NCI-H2029 (cell line): ENCODE measurements at places on chromosomes 16 and 17.

- DNase-seq, result no peak
Measured at GRCh38 chr16:88854306-88855111, 2.2 kb downstream of the GALNS start.

- no peak for DNase-seq
Measured at GRCh38 chr16:81442220-81442915, 2.2 kb upstream of the CMIP start.

- no peak for DNase-seq
Measured at GRCh38 chr16:9138021-9138680, 46.7 kb downstream of the HAPSTR1 start.

DNA sequence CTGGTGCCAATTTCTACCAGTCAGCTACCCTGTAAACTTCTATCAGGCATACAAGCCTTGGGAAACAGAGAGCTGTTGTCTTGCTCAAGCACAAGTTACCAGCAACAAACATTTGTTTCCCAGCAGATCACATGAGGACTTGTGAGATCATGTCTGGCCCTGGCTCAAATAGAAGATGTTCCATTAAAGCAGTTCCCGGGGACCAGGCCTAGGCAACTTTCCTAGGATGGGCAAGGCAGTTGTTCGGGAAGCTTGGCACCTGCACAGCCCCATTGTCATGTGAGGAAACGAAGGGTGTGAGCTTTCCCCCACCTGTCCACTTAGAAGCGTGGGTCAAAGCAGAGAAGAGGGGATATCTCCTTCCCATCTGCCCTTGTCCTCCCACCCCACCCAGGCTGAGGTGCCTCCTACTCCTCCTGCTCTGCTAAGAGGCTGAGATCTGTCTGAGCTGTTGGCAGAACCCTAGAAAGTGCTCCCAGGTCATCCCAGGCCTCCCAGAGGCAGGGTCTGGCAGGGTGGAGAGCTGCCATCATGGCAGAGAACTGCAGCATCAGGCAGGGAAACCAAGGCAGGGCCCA is 11.2 kb upstream of the SLC47A2 start:
- peak; percentile 54 for DNase-seq

- no peak for DNase-seq
Measured at GRCh38 chr17:49707246-49707607, 537 bp downstream of the SLC35B1 start.

GRCh38 chr17:69254187-69254586 is 25.6 kb upstream of the ABCA10 start:
- no peak for DNase-seq

DNA sequence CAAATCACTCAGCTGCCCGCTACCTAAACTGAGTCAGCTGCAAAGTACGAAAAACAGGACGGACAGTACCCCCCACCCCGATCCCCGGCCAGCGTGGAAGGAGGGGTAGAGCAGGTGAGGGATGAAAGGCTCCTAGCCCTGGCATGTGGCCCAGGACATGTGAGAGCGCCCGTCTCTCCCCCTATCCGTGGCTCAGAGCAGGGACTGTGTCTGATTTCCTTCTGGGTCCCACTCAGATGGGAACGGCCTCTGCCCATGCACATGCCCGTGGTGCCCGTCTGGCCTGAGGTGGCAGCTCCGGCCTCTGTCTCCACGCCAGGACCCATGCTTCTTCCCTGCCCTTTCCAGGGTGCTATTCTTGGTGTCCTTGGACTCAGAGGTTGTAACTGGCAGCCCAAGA is 30.2 kb upstream of the RASD1 start:
- DNase-seq, result peak; percentile 45

DNA sequence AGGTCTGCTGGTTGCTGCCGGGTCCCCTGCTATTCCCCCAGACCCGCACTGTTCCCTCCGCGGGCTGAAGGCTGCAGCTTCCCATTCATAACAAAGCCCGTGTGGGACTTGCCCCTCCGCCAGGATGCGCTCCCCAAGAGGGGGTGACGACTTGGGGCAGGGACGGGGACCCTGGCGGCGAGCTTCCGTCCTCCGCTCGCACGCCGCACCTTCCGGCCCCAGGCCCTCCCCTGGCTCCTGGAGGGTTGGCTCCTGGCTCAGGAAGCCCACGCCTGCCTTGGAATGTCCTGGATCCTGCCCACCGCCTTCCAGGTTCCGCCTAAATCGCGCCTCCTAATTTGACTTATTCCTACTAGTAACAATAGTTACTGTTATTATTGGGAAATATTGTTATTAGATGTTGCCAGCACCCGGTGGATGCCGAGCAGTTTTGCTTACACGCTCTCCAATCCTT is 1.1 kb upstream of the TFAP4 start:
- DNase-seq, result no peak

GRCh38 chr16:70630960-70631745 is 15.2 kb upstream of the IL34 start:
- DNase-seq, result no peak

DNA sequence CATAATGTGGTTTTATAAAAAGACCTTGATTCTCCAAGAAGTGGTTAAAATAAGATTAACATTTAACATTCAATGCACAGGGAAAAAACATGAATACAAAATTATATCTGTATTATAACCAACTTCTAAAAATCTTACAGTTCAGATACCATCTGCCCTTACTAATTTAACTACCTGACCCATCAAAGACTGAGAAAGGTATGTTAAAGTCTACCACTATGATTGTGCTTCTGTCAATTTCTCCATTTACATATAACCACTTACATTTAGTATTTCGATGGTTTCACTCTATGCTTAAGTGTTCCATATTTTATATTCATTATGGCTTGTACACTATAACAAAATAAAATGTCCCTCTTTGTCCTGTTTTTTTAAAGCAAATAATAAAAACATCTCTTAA is 14.6 kb downstream of the AP1G1 start:
- no peak for DNase-seq

DNA sequence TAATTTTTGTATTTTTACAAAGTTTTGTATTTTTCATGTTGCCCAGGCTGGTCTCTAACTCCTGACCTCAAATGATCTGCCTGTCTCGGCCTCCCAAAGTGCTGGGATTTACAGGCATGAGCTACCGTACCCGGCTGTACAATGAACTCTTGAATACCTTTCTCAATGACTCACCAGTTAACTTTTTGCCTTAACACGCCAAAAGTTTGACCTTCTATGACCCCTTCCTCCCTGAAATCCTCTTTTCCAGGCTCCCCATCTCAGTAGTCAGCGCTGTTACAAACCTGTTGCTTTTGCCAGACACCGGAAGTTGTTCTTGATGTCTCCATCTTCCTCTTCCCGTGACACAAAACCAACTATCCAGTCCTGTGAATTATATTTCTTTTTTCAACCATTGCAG is 158.1 kb upstream of the ASIC2 start:
- no peak for DNase-seq

DNA sequence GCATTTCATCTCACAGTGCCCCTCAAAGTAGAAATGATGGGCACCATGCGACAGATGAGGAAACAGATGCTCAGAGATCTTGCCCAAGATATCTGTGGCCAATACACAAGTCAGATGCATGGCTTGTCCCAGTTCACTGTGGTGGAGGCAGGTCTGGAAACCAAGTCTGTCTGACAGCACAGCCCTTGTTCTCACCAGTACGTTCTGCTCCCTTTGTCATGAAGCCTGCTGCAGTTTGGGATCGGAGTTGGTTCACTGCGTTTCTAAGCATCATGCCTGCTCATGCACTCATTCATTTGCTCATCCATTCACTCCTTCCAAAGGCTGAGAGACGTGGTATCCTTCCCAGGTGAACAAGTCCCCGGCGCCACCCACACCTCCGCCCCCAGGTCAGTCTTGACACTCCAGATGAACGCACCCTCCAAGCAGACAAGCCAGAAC is 27.2 kb upstream of the MEAK7 start:
- DNase-seq, result no peak

DNA sequence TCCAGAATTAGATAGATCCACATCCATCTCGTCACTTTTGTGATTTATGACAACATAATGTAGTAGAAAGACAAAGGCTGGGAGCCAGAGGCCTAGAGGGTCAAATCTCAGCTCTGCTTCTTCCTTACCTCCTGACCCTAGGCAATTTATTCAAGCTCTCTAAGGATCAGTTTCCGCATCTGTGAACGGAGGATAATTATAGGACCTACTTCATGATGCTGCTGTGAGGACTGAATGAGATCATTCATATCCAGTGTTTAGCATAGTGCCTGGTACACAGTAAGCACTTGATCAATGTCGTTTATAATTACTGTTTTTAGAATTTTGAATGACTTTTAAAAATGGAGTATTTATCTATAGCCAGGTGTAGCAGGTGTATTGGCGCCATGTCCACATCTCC is 128.4 kb downstream of the SHISA9 start:
- no peak for DNase-seq

DNA sequence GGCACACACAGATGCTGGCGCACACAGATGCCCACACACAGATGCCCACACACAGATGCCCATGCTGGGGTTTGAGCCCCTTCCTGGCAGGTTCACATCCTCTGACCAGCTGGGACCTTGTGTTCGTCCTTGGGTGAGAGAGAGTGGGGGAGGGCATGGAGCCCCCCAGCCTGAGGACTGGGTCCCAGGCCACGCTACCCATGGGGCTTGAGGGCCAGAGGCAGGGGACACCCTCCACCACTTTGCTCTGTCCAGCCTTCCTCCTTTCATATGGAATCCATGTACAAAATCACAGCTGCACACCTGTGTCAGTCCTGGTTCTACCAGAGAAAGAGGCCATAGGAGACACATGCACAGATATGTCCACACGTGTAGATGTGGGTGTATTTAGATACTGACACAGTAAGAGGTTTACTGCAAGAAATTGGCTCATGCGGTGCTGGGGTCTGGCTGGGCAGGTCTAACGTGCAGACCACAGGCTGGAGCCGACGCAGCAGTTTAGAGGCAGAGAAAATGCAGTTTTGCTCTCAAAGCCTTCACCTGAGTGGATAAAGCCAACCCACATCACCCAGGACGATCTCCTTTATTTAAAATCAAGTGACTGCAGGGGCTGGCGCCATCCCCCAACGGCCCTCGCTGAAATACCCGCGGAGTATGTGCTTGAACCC is 10.8 kb downstream of the SLC22A31 start:
- no peak for DNase-seq

GRCh38 chr16:86608301-86608747 is 30.0 kb downstream of the FOXL1 start:
- DNase-seq, result no peak

DNA sequence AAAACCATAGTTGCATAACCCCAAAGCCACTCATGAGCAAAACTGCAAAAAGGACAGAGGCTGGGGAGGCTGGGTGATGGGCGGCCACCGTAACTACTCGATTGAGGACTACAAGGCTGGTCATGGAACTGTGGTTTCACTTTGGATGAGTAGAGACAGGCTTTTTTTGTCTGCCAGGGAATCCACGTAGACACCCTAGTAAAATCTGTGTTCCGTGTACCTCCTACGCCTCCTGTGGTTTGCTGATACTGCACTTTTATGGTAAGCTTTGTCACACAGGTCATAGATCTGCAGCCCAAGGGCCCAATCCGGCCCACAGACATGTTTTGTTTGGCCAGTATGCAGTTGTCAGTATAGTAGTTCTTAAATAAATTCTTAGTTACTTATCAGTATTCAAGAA is 2.2 kb upstream of the TLCD3B start:
- no peak for DNase-seq

- DNase-seq, result no peak
Measured at GRCh38 chr17:65265276-65265675, 128.1 kb downstream of the RGS9 start.

DNA sequence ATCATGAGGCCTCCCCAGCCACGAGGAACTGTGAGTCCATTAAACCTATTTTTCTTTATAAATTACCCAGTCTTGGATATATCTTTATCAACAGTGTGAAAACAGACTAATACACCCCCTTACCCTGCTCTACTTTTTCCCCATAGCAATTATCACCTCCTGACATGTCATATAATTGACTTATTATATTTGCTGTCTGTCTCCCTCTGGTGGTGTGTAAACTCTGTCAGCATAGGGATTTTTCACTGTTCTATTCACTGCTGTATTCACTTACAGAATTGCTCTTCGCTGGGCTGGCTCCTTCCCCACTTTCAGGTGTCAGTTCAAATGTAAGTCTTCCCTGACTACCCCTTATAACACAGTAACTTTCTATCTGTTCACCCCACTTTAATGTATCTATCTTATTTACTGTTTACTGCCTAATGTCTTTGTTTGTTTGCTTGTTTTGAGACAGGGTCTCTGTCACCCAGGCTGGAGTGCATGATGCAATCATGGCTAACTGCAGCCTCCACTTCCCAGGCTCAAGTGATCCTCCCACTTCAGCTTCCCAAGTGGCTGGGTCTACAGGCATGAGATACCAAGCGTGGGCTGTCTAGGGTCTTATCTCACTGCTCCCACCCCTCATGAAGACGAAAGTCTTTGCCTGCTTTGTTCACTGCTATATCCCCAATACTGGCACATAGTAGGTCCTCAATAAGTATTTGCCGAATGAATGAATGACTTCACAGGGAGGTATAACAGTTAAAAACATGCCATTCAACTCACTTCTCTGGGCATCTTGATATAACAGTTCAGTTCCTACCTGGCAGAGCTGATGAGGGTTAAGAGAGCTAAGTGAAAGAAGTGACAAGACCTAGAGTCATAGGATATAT is 52.4 kb upstream of the CDH3 start:
- no peak for DNase-seq

DNA sequence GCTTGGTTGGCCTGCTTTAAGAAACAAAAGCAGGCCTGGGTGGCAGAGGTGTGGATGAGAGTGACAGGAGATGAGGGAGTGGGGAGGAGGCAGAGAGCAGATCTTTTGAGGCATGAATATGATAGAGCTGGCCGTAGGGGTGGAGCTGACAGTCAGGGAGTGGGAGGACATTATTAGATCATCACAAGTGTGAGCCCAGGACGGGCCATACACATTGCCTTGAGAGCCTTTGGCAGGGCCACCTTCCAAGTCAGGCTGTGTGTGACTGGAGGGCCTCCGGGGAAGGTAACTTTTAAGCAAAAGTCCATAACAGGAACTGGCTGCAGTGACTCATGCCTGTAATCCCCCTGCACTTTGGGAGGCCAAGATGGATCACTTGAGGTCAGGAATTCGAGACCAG is 26.3 kb downstream of the GINS3 start:
- no peak for DNase-seq

DNA sequence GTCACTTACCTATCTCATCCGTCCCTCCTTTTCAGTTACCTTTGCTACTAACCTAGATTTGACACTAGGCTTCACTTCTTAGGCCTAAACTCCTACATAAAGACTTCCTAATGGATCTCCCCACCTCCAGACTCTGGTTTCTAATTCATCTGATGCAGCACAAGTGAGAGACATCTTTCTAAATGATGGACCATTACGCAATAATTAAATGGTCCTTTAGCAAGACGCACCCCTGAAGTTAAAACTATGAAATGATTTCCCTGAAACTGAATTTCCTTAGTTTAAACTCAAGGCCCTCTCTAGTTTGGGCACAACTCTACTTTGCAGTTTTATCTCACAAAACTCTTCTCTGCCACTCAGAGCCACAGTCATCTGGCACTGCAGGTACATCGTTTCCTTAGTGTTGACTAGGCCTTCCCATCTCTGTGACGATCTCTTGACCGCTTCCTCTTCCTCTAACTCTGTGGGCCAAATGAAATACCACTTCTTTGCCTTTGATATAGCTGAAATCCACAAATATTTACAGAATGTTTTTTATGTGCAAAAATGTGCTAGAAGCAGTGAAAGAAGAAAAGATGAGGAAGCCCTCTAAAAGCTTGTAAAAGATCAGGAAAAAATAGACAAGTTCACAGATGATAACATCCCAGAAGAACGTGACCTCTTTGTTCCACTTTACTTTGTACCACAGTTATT is 3.3 kb downstream of the SYNRG start:
- no peak for DNase-seq

- no peak for DNase-seq
Measured at GRCh38 chr17:79699386-79700036, 31.2 kb upstream of the ENPP7 start.
